ENCODE measurements at places on chromosomes 4 and X. TPM values are rescaled to one million over a fixed set of nuclear protein-coding genes. Genes with fewer than 3 reads are reported as not detected.

Gene TAF7L
- not detected for total RNA-seq

Gene GAGE12J
- total RNA-seq = not detected

Gene TRPC3
- total RNA-seq = 0.27 TPM

Gene GJB1
- total RNA-seq = not detected

Gene FAM47E
- total RNA-seq = 0.54 TPM

Gene HCFC1
- total RNA-seq = 58.9 TPM

Gene FAM90A26
- not detected for total RNA-seq

Gene ANTXR2
- 48.3 TPM for total RNA-seq

Gene FABP2
- not detected for total RNA-seq

Gene ARHGAP6
- total RNA-seq = 14.6 TPM

Gene GRPEL1
- total RNA-seq = 40.1 TPM

- DNase-seq = no peak
Measured at GRCh38 chrX:20711366-20711765, 444.7 kb upstream of the RPS6KA3 start.

DNA sequence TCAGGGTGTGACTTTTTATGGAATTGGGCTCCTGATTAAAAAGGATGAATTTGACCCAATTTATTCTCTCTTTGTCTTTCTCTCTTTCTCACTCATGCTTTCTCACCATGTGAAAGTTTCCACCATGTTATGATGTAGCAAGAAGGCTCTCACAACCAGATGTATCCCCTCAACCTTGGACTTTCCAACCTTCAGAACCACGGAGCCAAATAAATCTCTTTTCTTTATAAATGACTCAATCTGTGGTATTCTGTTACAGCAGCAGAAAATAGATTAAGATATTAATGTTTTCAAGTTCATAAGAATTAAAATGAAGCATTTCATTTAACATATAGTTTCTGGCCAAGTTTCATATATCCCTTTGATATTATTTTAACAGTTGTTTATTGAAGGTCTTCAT is 698.5 kb downstream of the TRAM1L1 start:
- no peak for DNase-seq

- DNase-seq = no peak
Measured at GRCh38 chr4:1410491-1411325, 4.5 kb upstream of the NKX1-1 start.

GRCh38 chr4:2791518-2792395 is 1.1 kb upstream of the SH3BP2 start:
- no peak for DNase-seq

DNA sequence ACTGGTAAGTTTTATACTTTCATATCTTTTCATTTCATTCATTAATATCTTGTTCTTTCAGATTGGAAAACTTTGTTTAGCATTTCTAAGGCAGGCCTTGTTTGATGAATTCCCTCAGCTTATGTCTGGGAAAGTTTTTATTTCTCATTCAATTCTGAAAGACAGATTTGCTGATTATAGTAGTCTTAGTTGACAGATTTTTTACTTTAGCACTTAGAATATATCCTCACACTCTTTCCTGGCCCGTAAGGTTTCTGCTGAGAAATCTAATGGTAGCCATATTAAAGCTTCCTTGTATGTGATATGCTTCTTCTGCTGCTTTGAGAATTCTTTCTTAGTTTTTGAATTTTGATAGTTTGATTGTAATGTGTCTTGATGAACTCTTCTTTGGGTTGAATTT is 296.6 kb downstream of the CHIC1 start:
- DNase-seq = no peak

DNA sequence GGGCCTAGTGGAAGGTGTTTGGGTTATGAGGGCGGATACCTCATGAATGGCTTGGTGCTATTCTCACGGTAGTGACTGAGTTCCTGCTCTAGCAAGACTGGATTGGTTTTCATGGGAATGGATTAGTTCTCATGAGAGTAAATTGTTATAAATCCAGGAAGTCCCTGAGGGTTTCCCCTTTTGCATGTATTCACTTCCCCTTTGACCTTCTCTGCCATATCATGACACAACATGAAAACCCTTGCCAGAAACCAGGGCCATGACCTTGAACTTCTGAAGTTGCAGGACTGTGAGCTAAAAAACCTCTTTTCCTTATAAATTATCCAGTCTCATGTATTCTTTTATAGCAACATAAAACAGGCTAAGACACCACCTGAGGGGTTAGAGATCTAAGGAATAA is 529.7 kb upstream of the RPS6KA3 start:
- no peak for DNase-seq

- DNase-seq = no peak
Measured at GRCh38 chr4:155666344-155667221, at the start of gene GUCY1A1. Gene GUCY1A1, plus strand, starts transcription at chr4:155666848. Its CDS starts 30,020 bp downstream, at chr4:155696868.

DNA sequence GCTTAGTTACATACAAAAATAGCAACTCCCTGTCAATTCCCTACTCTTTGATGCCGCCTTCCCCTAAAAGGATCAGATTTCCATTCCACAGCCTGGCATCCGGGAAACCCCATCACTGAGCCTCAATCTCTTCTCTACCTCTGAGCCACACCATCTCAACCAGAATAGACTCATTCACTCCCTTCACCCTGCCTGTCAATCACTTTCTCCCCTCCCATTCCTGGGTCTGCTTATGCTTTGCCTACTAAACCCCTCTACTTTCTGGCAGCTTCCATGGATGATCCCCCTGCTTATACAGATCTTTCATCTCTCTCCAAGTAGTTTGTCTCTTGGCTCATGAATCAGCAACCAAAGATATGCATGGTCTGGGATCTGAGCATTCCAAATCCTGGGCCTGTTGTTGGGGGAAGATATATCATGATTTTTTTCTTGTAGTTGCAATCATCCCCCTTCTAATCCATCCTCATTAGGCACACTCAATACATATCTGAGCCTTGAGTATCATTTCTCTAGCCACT is 2.6 kb downstream of the AMER1 start:
- no peak for DNase-seq

DNA sequence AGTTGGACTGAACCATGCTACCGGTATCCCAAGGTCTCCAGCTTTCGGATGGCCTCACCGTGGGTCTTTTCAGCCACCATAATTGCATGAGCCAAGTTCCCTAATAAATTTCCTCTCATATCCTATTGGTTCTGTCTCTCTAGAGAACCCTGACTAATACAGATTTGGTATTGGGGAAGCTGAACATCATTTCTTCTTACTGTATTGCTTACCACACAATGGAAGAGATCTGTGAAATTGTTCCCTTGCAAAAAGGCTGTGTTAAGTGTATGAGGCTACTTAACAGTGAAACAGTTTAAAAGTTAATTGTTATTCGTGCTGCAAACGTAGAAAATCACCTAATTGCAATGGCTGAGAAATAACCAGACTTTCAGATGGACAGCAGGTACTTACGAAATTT is 34.0 kb downstream of the PLAC8 start:
- DNase-seq = no peak

DNA sequence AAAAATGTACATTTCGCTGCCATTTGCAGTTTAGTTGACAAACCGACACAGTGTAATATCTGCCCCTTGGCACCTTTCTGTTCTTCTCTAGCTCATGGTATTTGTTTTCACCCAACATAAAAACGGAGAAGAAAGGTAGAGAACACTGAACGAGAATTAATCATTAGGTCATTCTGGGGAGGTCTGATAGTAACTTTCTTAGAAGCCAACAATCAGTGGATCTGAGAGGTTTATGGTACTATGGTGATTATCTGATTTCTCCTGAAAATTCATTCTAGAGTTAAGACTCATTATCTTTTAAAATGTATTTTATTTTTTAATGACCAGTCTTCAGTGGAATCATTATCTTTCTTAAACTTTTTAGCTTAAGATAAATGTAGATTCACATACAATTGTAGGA is 8.5 kb downstream of the RAPGEF2 start:
- no peak for DNase-seq

- no peak for DNase-seq
Measured at GRCh38 chr4:8344377-8344776, 74.8 kb downstream of the HTRA3 start.

DNA sequence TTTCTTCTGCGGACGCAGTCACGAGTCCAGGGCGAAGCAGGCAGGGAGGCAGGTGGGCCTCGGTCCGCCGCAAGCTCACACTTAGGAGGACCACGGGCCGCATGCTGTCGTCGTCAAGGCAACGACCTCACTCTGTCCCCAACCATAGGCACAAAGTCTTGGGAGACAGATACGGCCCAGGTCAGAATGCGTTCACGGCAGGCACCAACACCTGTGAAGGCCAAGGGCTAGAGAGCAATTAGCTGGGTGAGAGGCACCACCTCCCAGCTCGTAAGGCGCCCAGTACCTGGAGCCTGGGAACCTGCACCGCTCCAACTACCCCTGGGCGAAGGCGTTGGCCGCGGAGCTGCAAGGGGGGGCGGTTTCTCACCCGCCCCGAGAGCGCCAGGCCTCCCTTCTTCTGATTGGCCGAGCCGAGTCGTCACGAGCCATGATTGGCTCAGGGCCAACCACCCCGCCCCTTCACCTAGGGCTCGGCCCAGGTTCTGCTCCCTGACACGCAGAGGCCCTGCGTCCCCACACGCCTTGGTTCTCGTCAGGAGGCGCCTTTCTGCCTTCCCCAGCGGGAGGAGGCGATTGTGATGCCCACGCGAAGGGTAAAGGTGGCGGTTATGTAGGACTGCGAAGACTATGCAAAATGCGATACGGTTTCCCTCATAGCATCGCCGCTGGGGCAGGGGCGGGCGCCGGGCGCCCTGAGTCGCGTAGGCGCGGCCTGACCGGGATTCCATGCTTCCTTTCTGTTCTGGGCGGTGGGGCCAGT is at the start of gene CDKL2:
TSS of gene CDKL2 (minus strand) at position 355 of the 763 bp plus-strand sequence. CDS start 4,540 bp downstream, outside the sequence.
- peak; percentile 40 for DNase-seq

DNA sequence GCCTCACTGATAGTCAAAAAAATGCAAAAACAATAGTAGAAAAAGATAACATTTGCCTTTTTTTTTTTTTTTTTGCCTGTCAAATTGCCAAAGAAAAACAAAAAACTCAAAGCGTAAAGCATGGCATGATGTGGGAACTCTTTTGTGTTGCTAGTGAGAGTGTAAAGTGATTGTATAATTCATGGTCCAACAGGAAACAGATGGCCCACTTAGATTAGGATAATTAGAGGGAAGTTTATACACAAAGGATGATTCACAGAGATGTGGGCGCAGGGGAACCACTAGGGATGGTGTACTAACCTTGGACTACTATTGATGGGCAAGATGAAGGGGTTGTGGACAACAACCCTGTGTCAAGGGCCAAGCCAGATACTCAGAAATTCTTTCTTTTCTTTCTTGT is 16.4 kb downstream of the MCUB start:
- no peak for DNase-seq

- DNase-seq = no peak
Measured at GRCh38 chrX:120755066-120755846, 120.4 kb downstream of the CT47B1 start.

DNA sequence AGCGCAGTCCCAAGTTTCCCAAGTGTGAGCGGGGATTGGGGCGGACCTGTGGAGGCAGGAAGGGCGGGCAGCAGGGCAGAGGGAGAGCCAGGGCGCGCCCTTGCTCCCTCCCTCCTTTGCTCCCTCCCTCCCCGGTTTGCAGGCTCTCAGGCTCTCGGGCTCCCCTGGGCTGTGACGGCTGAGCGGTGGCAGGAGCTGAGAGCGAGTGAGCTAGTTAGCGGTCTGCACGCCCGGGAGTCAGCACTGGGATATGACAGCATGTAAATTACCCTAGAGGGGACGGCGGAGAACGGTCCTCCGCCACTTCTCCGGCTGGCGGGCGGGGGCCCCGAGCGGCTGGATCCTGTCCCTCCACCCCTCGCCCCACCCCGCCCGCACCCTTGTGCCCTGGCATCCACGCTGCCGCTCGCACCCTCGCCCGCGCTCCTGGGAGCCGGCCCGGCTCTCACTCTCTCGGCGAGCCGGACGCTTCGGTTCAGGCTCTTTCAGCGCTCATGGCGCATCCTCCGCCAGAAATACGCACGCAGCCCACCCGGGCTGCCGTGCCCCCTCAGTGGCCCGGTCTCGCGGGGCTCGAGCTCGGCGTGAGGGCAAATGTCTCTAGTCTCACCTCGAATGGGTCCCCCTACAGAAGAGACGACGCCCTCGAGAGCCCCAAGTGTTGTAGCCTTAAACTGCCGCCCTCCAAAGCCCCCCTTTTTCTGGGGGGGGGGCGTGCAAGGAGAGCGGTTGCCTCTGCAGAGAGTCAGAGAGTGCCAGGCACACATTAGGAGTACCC is at the start of gene TSC22D3:
TSS of gene TSC22D3 (minus strand) at position 54 of the 778 bp plus-strand sequence. CDS start 368 bp downstream, outside the sequence.
- peak; percentile 18 for DNase-seq

DNA sequence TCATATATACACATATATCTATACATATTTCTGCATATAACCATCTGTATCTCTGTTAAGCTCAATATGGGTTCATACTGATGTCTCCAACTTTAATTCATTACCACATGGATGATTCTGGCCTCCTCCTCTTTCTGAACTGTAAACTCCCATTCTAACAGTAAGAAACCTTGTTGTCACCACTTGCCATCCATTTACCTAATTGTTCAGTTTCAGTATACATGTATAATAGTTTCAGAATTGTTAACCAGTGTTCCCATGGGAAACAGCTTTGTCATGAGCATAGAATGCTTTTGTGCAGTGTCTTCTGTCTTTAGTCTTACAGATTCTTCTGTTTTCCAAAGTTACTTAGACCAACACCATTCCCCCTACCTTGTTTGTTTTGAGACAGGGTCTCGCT is 35.9 kb downstream of the SLC9A6 start:
- DNase-seq = no peak

DNA sequence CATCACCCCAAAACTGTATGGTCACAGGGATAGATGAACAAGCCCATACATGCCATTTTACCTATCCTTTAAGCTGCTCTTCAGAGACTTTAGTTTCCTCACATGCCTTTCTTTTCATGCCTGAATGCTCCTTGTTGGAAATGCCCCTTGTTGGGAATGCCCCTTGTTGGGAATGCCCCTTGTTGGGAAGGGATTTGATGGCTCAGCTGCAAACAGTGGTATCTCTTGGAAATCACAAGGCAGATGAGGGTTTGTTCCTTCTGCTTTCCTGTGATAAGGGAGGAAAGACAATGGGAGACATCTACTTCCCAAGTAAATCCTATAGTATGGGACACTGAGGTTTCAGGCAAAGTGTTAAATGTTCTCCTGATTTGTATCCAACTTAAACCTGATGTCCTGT is 11.5 kb downstream of the CXCL2 start:
- DNase-seq = no peak

GRCh38 chr4:85831647-85832046 is 356.7 kb downstream of the ARHGAP24 start:
- DNase-seq = no peak

DNA sequence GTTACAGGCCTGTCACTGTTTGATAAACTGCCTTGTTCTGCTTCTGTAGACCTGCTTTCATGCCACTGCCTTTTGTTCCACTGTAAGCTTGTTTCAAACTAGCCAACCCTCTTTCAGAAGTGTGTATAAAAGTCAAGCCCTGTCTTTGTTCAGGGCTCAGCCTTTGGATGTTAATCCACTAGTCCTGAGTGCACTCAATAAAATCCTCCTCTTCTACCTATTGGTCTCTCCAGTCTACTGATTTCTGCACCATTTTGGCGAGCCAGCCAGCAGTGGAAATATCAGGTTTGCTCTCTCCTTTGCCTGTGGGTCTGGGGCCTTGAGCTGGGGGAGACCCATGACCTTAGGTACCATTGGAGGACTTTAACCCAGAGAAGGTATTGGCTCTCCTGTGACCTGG is 901.6 kb upstream of the NDST4 start:
- DNase-seq = no peak

DNA sequence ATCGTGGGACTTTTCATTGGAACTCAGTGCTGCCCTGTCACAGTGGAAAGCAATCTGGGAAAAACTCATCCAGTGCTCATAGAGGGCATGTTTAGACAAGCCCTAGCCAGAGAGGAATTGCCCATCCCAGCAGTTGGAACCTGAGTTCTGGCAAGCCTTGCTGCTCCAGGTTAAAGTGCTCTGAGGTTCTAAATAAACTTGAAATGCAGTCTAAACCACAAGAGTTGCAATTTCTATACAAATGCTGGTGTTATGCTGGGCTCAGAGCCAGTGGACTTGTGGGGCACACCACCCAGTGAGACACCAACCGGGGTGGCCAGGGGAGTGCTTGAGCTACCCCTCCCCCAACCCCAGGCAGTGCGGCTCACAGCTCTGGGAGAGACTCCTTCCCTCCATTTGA is 142.8 kb upstream of the PPP1R2C start:
- DNase-seq = no peak
